ENCODE measurements at places on chromosomes 5 and 9. TPM values are rescaled to one million over a fixed set of nuclear protein-coding genes. Genes with fewer than 3 reads are reported as not detected.
A peak's percentile ranks its signal among the peaks of the same experiment; 100 is the strongest.

GRCh38 chr9:120865176-120865575 is 11.8 kb downstream of the PHF19 start:
- H3K4me3 ChIP-seq: no peak overlapping the region
- H3K4me1 ChIP-seq: peaks cover 8% of the 10 kb centered on the region
- peaks cover 87% of the 10 kb centered on the region for H3K36me3 ChIP-seq
- no peak overlapping the region for H3K27ac ChIP-seq
- ATAC-seq: no peak

GRCh38 chr5:2205185-2205585 is 322.5 kb upstream of the IRX4 start:
- ATAC-seq: no peak
- peaks cover 14% of the 10 kb centered on the region for H3K27me3 ChIP-seq
- no peak overlapping the region for H3K4me3 ChIP-seq
- no peak overlapping the region for H3K27ac ChIP-seq

DNA sequence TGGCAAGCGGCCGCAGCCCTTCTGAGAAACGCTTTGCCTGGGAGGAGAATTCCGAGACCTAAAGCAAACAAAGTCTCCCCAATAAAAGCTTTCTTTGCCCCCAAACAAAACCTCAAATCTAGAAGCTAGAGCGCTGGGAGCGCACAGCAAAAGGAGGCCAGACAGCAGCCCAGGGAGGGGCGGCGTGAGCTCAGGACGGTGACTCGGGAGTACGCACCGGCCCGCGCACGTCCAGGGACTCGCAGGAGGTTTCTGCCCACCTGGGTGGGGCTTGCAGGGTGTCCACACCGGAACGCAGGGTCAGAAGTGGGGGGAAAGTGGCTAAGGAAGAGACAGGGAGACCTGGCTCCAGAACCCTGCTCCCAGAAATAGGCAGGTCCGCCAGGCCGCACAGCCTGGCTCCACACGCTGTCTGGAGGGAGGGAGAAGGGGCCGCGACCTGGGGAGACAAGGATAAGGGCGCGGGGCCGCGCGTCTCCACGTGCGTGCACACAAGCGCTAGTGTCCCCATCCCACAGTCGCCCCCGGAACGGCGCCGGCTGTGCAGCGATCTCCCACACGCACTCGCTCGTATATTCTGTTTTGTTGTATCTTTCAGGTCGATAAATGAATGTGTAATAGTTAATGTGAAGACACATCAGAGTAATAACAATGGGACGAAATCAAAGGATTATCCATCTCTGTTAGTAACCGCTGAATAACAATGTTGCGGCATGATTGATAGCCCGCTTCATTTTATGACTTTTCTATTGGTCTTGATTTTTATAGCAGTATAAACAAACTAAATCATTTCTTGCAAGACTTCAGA is 2.3 kb upstream of the OTP start:
- ATAC-seq: no peak
- peaks cover 14% of the 10 kb centered on the region for H3K4me1 ChIP-seq
- no peak overlapping the region for H3K27ac ChIP-seq
- H3K36me3 ChIP-seq: peaks cover 25% of the 10 kb centered on the region
- no peak overlapping the region for H3K4me3 ChIP-seq

DNA sequence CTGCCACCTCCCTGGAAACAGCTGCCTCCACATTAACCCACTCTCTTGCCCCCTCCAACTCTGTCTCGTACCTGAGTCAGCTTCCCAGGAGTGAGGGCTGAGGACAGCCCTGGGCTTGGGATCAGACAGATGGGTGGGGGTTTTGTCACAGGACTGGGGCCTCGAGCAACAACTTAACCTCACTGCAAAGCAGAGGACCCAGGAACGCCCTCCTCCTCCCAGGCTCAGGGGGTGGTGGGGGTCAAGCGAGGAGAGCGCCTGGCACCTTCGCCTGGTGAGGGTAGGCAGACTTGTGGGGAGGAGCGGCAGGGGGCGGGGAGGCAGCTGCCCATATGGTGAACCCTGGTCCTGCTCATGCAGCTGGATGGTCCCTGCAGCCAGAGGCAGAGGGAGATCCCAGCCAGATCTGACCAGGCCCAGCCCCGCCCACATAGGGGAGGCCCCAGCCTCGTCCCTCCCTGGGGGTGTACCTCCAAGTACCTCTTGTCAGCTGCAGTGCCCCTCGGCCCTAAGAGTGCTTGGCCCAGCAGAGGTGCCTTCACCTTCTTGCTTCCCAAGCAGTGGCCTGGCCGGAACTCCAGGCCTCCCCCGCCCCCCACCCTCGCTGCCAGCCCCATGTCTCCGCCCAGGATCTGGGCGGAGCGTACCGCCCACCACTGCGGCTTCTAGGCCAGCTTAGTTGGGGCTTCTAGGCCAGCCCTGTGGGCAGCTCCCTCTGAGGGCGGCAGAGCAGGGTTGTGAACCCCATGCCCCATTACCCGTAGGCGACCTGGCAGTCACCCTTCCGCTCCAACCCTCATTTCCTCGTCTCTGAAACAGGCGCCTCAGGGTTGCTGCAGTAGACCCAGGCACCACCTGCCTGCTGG is at the start of gene SARDH:
SARDH (minus strand) TSS at position 579 of the 866 bp plus-strand sequence. CDS start 4,179 bp downstream, outside the sequence.
- H3K27me3 ChIP-seq: no peaks in the 10 kb centered on the region
- no peaks in the 10 kb centered on the region for H3K4me1 ChIP-seq
- no peaks in the 10 kb centered on the region for H3K36me3 ChIP-seq
- peak; percentile 85 for ATAC-seq
- peak within 1 kb of the TSS; percentile 55 for H3K4me3 ChIP-seq

- no peak overlapping the region for H3K4me3 ChIP-seq
- H3K4me1 ChIP-seq: no peaks in the 10 kb centered on the region
- no peaks in the 10 kb centered on the region for H3K27me3 ChIP-seq
- peaks cover 15% of the 10 kb centered on the region for H3K36me3 ChIP-seq
- no peak for ATAC-seq
Observed at GRCh38 chr9:83639266-83639665, 16.3 kb downstream of the IDNK start.

- no peak for ATAC-seq
- no peaks in the 10 kb centered on the region for H3K36me3 ChIP-seq
- H3K27me3 ChIP-seq: peaks cover 11% of the 10 kb centered on the region
- no peak overlapping the region for H3K27ac ChIP-seq
- no peak overlapping the region for H3K4me3 ChIP-seq
- no peaks in the 10 kb centered on the region for H3K4me1 ChIP-seq
Observed at GRCh38 chr5:133361922-133362321, 250.4 kb downstream of the FSTL4 start.

DNA sequence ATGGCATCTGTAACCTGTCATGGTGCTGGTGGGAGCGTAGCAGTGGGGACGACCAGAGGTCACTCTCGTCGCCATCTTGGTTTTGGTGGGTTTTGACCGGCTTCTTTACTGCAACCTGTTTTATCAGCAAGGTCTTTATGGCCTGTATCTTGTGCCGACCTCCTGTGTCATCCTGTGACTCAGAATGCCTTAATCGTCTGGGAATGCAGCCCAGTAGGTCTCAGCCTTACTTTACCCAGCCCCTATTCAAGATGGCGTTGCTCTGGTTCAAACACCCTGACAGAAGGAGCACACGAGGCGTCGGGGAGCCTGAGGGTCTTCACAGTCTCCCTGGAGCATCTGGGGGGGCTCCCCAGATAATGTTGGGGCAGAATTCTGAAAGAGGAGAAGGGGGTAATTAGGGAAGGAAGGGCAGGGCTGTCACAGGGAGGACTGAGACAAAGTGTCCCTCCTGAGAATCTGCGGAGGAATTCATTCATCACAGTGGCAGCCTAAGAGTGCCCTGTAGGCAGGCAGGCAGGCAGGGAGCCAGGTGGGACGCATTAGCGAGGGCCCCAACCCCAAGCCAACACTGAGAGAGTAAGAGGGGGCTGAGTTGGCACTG is 21.3 kb upstream of the NCS1 start:
- no peaks in the 10 kb centered on the region for H3K4me1 ChIP-seq
- H3K27ac ChIP-seq: no peak overlapping the region
- H3K27me3 ChIP-seq: peaks cover 4% of the 10 kb centered on the region
- no peak overlapping the region for H3K4me3 ChIP-seq
- no peaks in the 10 kb centered on the region for H3K36me3 ChIP-seq

The SLC34A1 gene
- 1.1 TPM for total RNA-seq

The SPATA31A3 gene
- total RNA-seq: not detected

The RORB gene
- total RNA-seq: not detected

The TMEM252 gene
- not detected for total RNA-seq

The KIAA1958 gene
- 12.5 TPM for total RNA-seq

The CDH9 gene
- not detected for total RNA-seq

The SLC36A2 gene
- not detected for total RNA-seq

The GPR107 gene
- total RNA-seq: 32.6 TPM

The UBAP1 gene
- 46.5 TPM for total RNA-seq

The CCL27 gene
- total RNA-seq: 0.78 TPM

The PPP1R2B gene
- total RNA-seq: 0.30 TPM
